ENCODE measurements at places on chromosomes 5 and 9.

DNA sequence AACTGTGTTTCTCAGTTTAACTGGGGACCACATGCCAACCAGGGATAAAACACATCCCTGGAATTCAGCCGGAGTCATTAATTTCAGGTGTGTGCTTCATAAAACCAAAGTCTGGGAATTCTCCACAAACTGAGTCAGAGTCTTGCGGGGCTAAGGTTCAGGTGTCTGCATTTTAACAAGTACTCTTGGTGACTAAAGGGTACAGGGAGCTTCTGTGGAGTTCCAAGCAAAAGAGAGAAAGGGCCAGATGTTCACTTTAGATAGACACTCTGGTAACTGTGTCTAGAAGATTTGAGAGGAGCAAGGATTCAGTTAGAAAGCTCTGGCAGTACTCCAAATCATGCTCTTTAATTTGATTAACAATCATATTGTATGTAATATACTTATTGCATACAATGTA lies 4.0 kb downstream of the NADK2 start:
- no peak for DNase-seq

- no peak for DNase-seq
Observed at GRCh38 chr9:88313364-88314220, 74.7 kb upstream of the SPIN1 start.

- DNase-seq: no peak
Observed at GRCh38 chr9:92633614-92634278, 36.2 kb downstream of the IPPK start.

- no peak for DNase-seq
Observed at GRCh38 chr5:146098047-146098446, 7.3 kb downstream of the PLAC8L1 start.

Data from fibroblast of pulmonary artery (primary cell).